Heart right ventricle (tissue), 16 donors: ENCODE measurements at places on chromosomes 6 and 20. TPM values are rescaled to one million over a fixed set of nuclear protein-coding genes. Genes with fewer than 3 reads are reported as not detected.
A peak's percentile ranks its signal among the peaks of the same experiment; 100 is the strongest.

DNA sequence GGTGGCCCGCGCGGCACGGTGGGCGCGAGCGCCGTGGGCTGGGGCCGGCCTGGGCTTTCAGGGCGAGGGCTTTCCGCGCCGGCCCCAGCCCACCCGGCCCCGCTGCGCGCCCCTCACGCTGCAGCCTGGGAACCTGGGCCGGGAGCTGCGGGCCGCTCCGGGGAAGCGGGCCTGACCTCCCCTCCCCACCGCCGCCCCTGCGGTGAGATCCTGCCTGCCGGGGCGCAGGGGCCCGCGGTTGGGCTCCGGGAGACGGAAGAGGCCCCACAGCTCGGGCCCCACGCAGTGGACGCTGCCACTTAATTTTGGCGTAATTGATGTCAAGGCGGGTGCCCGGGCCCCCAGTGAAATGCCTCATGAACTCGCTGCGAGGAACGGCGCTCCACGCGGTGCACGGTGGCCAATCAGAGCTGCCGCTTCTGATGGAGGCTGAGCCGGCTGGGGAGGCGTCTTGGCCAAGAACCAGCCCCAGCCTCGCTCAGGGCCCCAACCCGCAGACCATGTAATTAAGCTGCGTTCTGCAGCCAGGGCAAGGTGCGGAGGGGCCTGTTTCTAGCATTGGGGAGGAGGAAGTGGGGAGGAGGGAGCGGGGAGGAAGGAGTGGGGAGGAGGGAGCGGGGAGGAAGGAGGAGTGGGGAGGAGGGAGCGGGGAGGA is 96.1 kb upstream of the BHLHE23 start:
- H3K36me3 ChIP-seq, result no peaks in the 10 kb centered on the region
- peak; percentile 39 for DNase-seq
- peak overlapping the region; percentile 61 for H3K4me3 ChIP-seq
- H3K4me1 ChIP-seq, result no peaks in the 10 kb centered on the region
- H3K27ac ChIP-seq, result no peak overlapping the region

- no peak for DNase-seq
- peaks cover 26% of the 10 kb centered on the region for H3K4me1 ChIP-seq
- no peaks in the 10 kb centered on the region for H3K36me3 ChIP-seq
- peaks cover 99% of the 10 kb centered on the region for H3K27me3 ChIP-seq
- no peak overlapping the region for H3K27ac ChIP-seq
- no peak overlapping the region for H3K4me3 ChIP-seq
Measured at GRCh38 chr6:99592900-99593299, 13.7 kb upstream of the PRDM13 start.

GRCh38 chr6:161901740-161902426 is 628.0 kb upstream of the AGPAT4 start:
- H3K27me3 ChIP-seq, result no peaks in the 10 kb centered on the region
- H3K4me3 ChIP-seq, result no peak overlapping the region
- DNase-seq, result no peak

Gene OR2H1
- total RNA-seq, result not detected

Gene KCNK15
- total RNA-seq, result 0.49 TPM

Gene ITCH
- total RNA-seq, result 47.5 TPM
